ENCODE measurements at places on chromosomes 7 and 10. TPM values are rescaled to one million over a fixed set of nuclear protein-coding genes. Genes with fewer than 3 reads are reported as not detected.

Gene MMD2
- total RNA-seq = not detected

Gene COL17A1
- total RNA-seq = not detected

Gene COL28A1
- total RNA-seq = 0.49 TPM

Gene CAV2
- not detected for total RNA-seq

Gene LRGUK
- total RNA-seq = 0.87 TPM

Gene GALNT17
- total RNA-seq = not detected

Gene CRTAC1
- total RNA-seq = not detected

Gene ASB10
- not detected for total RNA-seq

Gene UTF1
- total RNA-seq = not detected

GRCh38 chr10:91340613-91341362 is 69.4 kb upstream of the HECTD2 start:
- no peak for DNase-seq

- DNase-seq = no peak
Measured at GRCh38 chr10:122878799-122879338, 512 bp downstream of the FAM24B start.

DNA sequence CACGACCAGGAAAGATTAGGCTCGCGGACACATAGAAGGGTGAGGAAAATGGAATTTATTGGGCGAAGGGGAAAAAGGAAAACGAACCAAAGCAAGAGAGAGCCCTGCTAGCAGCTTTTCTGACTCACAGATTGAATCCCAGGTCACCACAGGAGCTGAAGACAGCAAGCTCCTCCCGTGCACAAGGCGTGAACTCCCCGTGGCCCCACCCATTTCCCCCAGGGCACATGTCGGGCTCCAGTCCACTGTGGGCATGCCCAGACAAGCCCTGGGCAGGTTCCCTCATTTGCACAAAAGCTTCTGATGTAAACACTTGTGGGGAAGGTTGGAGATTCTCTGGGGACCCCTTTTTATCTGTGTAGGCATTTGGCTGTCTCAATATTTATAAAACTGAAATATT is 582.4 kb downstream of the SUGCT start:
- no peak for DNase-seq

DNA sequence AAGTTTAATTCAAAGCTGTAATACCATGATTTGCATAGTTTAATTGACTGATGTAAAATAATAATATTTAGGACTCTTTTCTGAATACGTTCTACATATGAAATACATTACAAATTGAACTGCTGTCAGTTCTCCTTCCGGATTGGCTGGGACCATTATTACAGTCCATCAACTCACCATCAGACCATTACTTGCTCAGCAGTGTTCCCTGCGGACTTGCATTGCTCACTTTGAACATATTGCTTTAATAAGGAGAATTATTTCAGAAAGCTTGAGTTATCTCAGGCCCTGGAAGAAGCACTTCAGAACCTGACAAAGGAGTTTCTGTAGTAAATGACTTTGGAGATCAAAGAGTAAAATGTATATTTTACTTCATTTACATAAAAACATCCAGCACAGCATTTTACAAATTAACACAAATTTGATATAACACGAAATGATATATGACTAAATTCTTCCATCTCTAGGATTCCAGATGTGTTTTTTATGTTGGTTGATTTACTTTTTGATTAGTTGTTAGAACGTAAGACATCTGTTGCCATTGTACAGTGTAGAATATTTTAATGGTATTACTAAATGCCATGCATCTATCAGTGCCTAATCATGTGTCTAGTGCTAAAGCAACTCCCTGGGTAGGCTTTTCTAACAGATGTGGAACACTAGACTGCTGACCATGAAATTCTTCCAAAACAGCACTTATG is 418.5 kb upstream of the SEMA3A start:
- no peak for DNase-seq

GRCh38 chr7:85669225-85669624 is 482.4 kb upstream of the SEMA3D start:
- DNase-seq = no peak

DNA sequence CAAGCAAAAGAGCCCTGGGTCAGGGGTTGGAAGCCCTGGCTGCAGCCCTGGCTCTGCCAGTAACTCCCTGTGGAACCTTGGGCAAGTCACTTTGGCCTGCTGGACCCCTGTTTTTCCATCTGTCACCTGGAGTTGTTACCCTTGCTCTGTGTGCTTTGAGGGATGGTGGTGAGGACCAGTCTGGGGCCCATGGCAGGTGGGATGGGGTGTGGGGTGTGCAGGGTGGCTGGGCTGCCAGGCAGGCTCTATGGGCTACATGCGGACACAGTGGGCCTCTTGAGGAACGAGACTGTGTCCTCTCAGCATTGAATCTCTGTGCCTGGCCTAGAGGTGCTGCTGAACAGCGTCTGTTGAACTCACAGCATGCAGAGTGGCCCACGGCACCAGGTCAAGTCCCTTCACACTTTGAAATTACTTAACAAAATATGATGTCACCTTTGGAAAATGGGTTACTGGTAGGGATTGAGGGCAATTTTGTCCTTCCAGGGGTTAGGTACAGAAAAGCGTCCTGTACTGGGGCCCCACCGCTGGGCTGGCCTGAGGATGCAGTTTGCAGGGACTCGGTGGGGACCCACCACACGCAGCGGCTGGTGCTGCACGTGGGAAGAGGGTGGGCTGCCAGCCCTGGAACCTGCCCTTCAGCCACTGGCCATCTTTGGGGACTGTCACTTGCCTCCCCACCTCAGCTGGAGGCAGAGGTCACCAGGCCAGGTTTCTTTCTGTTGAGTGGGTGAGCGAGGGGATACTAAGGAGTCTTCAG is 45.3 kb downstream of the PRF1 start:
- DNase-seq = no peak

DNA sequence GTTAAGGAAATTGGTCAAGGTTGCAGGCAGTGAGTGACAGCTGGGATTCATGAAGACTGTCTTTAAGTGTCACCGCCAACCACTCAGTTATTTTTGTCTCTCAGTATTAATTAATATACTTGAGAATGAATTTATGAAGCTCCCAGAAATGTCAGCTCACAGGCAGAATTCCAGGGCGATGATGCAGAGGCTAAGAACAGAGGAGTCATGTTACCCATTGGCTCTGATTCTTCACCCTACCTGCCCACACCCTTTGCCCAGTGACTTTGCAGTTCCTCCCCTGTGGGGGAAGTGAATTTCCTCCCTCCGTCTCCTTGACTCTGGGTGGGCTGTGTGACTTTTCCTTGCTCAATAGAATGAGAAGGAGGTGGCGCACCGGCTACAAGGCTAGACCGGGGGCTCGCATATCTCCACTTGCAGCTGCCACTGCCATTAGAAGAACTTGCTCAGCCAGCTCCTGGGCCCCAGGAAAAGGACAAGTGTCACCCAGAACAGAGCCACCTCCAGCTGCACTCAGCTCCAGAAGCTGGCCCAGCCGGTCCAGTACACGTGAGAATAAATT is 157.1 kb upstream of the PRKCQ start:
- DNase-seq = peak; percentile 4

- DNase-seq = no peak
Measured at GRCh38 chr7:159005618-159006017, 139.0 kb downstream of the VIPR2 start.

DNA sequence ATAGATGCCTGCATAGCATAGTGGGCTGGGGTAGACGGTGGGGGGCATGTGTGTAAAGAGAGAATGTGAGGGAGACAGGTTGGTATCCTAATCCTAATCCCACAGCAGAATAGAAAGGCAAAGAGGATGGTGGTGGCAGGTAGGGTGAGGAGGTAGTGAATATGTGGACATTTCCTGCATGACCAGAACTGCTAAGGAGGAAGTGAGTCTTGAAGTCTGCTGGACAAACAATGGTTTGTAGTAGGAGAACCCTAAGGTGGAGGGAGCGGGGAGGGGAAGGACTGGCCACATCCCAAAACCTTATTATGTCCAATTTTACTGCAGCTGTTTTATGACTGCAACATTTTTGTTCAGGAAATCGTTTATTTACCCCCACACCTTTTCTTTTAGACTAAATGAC is 279.7 kb downstream of the AUTS2 start:
- no peak for DNase-seq

- DNase-seq = no peak
Measured at GRCh38 chr10:123891144-123892071, at the start of gene CPXM2. Gene CPXM2, minus strand, starts transcription at chr10:123891807. Its CDS starts 148 bp downstream, at chr10:123891659.

GRCh38 chr7:2728316-2729030 is 40.5 kb downstream of the AMZ1 start:
- no peak for DNase-seq

GRCh38 chr10:14875941-14876340 is 2.7 kb upstream of the SUV39H2 start:
- DNase-seq = no peak

- DNase-seq = no peak
Measured at GRCh38 chr10:132638130-132638515, 100.5 kb downstream of the INPP5A start.

- no peak for DNase-seq
Measured at GRCh38 chr7:15851201-15851600, 164.7 kb upstream of the MEOX2 start.

DNA sequence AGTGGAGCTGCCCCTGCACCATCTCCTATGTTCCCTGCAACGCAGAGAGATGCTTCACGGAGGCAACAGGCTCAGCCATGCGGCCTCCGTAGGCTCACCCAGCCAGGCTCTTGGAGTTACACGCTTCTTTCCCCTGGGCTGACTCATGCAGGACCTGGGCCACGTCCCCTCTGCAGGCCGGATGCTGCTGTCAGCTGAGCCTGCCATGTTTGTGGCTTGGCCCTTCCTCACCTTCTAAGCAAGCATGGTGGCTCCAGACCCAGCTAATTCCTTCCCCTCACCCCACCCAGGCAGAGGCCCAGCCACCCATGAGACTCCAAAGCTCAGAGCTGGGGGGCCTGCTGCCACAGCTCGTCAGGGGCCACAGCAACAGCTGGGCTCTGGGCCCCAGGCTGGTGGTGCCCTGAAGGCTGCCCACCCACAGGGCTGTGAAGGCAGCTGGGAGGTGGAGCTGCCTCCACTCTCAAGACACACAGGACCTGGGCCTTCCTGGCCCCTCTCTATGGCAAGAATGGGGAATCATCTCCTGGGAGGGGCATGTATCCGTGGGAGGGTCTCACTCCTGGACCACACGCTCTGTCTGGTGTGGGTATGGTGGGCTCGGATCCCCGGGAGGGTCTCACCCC is 219.6 kb downstream of the ELFN1 start:
- no peak for DNase-seq

GRCh38 chr7:131849472-131849871 is 293.0 kb upstream of the PODXL start:
- no peak for DNase-seq

- no peak for DNase-seq
Measured at GRCh38 chr7:46168671-46169383, 247.8 kb upstream of the IGFBP3 start.
